ENCODE measurements at places on chromosomes 12 and 14.
A peak's percentile ranks its signal among the peaks of the same experiment; 100 is the strongest.

GRCh38 chr14:101351769-101352168 lies 209.5 kb upstream of the DIO3 start:
- no peak for DNase-seq

GRCh38 chr12:124299628-124300388 lies 4.9 kb downstream of the RFLNA start:
- no peak for DNase-seq

GRCh38 chr14:31937730-31938346 lies 139.3 kb upstream of the ARHGAP5 start:
- DNase-seq = peak; percentile 74

GRCh38 chr12:69024413-69024812 lies 91.4 kb upstream of the CPM start:
- DNase-seq = no peak

GRCh38 chr12:85779768-85780167 lies 56.4 kb downstream of the RASSF9 start:
- no peak for DNase-seq

DNA sequence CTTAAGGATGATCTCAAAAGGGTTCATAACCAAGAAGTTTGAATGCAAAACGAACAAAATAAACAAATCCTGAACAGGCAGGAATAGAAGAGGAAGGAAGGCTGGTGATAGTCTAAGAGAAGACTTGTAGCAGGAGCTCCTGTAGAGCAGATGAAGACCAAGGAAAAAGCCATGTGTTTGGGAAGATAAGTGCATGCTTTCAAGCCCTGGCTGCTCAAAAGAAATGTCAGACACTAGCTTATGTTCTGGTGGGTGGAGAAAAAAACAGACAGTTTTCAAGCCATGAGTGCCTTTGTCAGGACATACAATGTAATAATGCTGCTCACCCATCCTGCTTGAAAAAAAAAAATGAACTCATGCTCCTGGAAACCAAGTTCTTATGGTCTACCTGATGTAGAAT lies 27.4 kb downstream of the TAOK3 start:
- DNase-seq = no peak

DNA sequence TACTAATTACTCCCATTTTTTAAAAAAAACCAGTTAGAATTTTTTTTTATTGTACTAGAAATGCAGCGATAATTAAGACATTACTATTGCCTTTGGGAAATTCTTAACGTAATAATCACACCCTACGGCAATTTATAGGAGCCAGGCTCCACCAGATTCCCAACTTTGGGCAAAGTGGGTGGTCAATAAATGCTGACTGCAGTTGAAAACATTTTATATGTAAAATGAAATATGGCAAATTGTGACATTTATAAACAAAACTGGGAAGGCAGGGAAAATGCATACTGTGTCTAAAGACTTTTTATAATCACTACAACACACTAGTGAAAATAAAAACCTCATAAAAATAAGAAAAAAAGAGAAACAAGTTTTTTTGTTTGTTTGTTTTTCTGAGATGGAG lies 93.3 kb upstream of the HECTD1 start:
- DNase-seq = no peak

DNA sequence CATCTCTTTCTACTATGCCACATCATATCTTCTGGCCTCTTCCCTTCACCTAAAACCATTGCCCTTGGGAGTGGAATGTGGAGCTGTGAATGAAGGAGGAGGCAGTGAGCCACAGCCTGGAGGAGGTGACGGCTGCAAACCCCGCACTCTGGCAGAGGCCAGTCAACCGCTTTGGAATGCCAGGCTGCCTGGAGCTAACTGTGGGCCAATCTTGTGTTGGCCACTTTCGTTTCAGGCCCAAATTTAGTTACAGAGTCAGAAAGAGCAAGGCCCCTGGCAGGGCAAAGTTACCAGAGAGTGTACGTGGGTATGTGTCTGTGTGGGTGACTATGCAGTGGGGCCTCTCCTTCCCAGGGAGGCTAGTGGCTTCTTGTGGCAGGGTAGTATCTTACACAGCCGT lies 40.1 kb downstream of the CACNA1C start:
- peak; percentile 26 for DNase-seq

DNA sequence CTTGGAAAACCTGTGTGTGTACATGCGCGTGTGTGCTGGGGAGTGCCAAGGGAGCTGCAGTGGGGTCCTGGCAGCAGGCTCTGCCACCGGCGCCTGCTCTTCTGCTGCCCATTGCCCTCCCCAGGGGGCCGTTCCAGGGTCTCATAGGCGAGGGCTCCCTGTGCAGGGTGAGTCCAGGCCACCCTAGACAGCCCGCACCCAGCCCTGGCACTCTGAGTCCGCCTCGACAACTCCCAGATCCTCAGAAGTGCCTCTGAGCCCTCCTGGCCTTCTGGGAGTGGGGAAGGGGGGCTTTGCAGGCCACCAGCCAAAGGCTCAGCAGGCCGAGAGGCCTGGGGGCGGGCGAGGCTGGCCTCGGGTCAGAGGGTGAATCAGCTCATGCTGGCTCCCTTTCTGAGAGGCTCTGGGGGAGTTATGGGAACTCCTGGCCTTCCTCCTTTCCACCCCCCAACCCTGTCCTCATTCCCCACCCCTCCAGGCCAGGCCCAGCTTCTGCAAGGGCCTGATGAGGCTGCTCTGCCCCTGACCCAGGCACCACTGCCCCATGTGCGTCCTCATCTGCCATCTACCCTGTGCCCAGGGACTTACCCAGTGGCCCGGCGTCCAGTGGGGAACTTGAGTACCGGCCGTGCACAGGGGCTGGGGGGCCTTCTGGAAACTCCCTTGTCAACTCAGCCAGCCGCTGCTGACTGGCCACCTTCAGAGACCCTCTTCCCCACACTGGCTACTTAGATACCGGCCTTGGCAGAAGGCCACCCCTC lies 2.1 kb upstream of the TEDC1 start:
- no peak for DNase-seq
